ENCODE measurements at places on chromosomes 12 and 14. TPM values are rescaled to one million over a fixed set of nuclear protein-coding genes. Genes with fewer than 3 reads are reported as not detected.
A peak's percentile ranks its signal among the peaks of the same experiment; 100 is the strongest.

GRCh38 chr12:4653691-4654090 is 4.8 kb downstream of the NDUFA9 start:
- DNase-seq: no peak

Gene OTUB2
- 1.1 TPM for total RNA-seq

Gene MTRFR
- total RNA-seq: 11.7 TPM

Gene CCDC60
- not detected for total RNA-seq

- DNase-seq: no peak
Measured at GRCh38 chr12:108779998-108780688, 48.8 kb upstream of the CORO1C start.

DNA sequence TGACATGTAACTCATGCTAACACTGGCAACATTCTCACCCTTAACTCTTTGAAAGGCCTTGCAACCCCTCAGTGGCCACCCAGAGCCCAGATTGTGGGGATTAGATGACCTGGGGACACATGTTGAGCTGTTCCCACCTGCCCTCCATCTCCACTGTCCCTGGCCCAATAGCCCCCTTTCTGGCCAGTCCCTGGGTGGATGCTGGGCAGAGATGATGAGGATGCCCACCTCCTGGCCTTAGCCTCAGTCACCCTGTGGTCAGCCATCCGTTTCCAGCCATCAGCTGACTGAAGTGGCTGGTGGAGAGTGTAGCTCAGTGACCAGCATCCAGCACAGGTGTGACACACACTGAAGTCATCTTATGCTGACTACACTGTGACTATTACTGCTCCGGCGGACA is 4.7 kb downstream of the ANHX start:
- no peak for DNase-seq

Gene FSCB
- total RNA-seq: 0.19 TPM

DNA sequence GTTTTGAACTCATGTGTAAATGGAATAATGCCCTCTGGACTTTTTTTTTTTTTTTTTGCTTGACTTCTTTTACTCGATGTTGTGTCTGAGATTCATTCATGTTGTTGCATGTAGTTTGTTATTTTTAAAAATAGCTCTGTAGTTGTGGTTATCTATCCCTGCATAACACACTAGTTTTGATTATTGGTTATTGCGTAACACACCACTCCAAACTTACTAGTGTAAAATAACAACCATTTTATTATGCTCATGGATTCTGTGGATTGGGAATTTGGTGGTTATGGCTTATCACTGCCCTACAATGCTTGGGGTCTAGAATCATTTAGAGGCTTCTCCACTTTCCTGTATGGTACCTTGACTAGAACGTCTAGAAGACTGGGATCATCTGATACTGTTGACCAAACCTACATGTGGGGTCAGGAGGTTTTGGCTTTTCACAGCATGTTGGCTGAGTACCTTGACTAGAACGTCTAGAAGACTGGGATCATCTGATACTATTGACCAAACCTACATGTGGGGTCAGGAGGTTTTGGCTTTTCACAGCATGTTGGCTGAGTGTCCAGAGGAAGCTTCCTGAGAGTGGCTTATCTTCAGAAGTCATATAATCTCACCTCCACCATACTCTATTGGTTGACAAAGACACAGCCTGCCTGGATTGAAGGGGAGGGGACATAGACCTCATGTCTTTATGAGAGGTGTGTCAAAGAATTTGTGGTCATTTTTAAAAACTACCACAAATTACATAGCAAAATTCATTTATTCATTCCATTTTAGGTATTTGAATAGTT is 11.6 kb downstream of the VRK1 start:
- DNase-seq: no peak

DNA sequence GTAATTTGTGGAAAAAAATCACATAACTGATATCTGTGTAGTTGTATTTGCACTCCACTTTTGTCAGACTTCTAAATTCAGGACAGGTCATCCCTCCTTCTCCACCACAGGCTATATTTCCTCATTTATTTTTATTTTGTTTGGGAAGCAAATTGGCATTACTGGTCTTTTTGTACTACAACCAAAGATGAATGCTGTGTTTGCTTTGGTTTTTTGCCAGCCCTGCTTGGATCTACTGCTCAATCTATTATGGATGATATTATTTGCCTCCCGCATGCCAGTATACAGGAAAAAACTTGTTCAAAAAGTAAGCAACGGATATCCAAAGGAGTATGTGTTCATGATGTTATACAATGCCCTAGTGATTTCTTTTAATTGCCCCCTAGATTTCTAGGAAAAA is 948.8 kb downstream of the TRHDE start:
- DNase-seq: no peak

- DNase-seq: no peak
Measured at GRCh38 chr14:103688906-103689902, 26.0 kb downstream of the XRCC3 start.

Gene BDKRB1
- 36.5 TPM for total RNA-seq

GRCh38 chr12:49891476-49891875 is 12.2 kb downstream of the FAIM2 start:
- no peak for DNase-seq

Gene SLC16A7
- 64.3 TPM for total RNA-seq

DNA sequence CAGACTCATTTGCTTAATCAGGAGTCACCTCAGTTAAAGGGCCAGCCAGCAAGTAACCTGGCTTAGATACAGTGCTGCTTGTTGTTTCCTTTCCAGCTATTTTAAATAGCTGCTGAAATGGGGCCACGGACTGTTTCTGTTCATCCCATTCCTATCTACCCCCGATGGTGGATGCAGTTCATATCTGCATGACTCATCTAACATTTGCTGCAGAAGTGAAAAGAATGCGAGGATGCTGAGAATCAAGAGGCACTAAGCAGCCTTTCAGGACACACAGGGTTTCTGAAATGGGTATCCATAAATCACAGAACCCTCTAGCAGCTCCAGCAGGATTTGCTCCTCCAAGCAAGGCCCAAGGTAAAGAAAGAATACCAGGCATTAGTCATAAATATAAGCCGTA is 60.2 kb upstream of the RTRAF start:
- no peak for DNase-seq

DNA sequence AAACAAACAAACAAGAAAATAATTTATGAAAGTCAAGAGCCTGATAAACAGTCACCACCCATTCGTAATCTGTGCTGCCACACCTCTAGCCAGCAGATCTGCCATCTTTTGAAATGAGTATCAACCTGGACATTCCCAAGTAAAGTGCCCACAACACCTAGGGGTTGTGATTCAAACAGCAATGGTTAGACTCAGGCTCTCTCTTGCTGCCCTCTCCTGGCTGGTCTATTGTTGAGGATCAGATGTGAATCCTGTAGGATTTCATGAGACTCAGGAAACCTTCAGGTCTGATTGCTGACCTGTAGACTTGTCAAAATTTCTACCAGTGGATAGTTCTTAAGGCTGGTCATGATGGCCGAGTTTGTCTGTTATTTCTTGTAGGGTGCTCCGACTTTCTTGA is 26.8 kb downstream of the DGLUCY start:
- no peak for DNase-seq

DNA sequence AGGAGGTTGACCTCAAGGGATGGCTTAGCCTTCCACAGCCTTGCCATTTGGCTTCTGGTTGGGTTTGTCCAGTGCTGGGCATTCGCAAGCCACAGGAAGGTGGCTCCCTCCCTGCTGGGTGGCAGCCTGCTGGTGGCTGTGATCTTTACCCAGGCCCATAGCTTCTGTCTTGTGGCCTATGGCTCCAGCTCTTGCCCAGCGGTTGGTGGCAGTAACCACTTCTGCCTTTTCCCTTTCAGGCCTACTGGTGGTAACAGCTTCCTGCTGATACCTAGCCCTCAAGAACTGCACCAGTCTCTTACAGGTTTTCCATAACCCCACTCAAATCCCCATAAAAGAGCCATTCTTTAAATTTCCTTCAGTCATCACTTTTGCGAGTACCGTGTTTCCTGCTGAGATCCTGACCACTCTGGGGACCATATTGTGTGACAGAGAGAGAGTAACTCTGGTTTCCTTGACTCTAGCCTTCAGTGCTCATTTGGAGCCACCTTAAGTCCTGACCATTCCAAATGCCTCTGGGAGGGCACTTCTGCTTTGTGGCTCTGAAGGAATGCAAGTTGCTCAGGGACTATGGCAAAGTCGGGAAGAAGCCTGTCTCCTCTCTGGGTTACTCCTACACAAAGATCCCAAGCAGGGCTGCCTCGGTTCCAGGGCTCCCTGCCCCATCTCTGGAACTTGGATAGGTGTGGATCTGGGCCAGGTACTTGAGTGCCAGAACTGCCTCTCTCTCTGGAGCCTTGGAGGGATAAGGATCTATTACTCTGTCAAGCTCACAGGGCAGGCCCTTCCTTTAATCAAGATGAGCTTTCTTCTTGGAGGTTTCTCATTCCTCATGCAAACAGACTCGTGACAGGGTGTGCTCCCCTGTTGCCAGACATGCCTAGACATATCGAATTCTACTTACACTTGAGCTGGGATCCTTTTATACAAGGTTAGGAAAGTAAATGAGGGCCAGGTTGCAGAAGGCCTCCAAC is 2.9 kb upstream of the NYNRIN start:
- no peak for DNase-seq

DNA sequence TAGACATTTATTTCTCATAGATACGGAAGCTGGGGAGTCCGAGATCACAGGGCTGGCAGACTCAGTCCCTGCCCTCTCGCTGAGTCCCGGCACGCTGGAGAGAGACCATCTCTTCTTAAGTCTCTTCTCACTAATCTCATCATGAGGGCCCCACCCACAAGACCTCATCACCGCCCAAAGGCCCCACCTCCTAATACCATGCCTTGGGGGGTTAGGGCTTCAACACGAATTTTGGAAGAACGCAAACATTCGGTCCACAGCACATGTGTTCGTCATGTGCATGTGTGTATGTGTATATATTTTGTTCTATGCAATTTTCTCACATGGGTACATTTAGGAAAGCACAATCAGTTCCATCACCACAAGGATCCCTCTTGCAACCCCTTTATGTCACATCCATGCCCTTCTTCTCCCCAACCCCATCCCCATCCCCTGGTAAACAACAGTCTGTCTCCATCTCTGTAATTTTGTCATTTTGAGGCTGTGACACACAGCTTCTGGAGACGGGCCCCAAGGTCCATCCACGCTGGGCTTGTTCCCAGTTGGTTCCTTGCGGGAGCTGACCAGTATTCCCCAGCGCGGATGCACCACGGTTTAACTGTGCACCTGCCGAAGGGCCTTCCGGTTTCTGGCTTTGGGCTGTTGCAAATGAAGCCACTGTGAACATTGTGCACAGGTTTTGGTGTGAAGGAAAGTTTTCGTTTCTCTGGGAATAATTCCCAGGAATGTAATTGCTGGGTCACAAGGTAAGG is 317.5 kb upstream of the DIO3 start:
- DNase-seq: no peak

DNA sequence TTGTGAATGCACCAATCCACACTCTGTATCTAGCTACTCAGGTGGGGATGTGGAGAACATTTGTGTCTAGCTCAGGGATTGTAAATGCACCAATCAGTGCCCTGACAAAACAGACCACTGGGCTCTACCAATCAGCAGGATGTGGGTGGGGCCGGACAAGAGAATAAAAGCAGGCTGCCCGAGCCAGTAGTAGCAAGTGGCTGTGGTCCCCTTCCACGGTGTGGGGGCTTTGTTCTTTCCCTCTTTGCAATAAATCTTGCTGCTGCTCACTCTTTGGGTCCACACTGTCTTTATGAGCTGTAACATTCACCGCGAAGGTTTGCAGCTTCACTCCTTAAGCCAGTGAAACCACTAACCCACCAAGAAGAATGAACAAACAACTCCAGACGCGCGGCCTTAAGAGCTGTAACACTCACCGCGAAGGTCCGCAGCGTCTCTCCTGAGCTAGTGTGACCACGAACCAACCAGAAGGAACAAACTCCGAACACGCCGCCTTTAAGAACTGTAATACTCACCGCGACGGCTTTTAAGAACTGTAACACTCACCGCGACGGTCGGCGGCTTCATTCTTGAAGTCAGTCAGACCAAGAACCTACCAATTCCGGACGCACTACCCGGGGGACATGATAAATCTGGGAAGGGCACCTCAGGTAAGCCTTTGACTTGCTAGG is 4.6 kb upstream of the LDHB start:
- DNase-seq: no peak

GRCh38 chr12:6336079-6336888 is 5.6 kb downstream of the TNFRSF1A start:
- DNase-seq: peak; percentile 76

- DNase-seq: no peak
Measured at GRCh38 chr12:778615-779014, 26.2 kb downstream of the WNK1 start.

GRCh38 chr12:70069221-70070105 is 173.8 kb upstream of the CNOT2 start:
- no peak for DNase-seq

DNA sequence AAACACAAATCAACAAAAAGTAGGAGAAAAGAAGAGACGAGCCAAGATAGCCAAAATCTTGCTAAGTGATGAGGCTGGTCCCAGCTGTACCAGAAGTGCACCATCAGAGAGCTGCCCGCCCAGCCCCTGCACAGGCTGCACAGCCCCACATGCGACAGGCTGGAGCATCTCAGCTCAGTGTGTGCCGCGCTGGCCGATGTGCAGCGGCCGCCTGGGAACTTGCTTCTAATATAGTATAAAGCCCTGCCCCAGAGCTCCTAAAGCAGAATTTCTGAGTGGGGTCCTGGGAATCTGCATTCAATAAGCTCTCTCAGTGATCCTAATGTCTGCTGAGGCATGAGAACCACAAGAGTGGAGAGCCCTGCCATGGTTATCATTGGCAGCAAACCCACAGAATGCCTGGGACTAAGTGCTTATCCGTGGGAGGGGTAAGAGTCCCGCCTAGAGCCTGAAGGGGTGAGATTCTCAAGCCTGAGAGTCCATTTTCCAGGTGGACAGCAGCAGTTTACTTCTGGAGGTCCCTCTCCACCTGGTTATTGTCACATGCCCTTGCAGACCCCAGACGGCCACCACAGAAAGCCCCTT is 171.6 kb downstream of the DPF3 start:
- no peak for DNase-seq

DNA sequence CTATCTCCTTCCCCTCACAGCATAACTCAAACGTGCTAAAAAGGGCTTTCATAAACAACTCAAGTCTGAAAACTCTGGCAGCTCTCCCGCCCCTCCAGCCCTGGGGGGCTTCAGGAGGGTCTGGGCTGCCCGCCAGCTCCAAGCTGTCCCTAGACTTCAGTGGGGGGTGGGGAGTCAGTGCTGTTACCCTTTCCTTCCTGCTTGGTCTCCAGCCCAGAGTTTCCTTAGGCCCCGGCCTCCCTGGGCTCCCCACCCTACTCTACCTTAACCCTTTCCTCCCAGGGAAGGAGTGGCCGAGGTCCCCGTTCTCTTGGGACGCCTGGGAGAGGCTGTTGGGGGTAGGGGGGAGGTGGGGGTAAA is 530 bp upstream of the NYNRIN start:
- DNase-seq: no peak

Gene OR4E2
- not detected for total RNA-seq

Gene SLC25A47
- not detected for total RNA-seq

DNA sequence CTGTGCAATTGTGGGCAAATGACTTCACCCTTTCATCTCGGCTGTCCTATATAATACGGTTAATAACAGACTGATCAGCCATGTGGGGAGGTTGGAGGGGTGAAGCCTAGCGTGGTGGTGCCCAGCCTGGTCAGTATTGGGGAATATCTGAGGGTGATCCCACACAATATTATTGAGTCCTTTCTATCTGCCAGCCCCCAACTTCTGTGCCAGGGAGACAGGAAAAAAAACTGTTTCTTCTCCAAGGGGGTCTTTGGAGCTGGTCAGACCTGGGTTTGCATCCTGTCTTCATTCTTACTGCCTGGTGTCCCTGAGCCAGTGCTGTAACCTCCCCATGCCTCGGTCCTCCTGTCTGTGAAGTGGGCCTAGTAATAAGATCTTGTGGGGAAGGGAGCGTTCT is 6.5 kb downstream of the CYP46A1 start:
- no peak for DNase-seq
